ENCODE measurements at places on chromosomes 1 and 21.

DNA sequence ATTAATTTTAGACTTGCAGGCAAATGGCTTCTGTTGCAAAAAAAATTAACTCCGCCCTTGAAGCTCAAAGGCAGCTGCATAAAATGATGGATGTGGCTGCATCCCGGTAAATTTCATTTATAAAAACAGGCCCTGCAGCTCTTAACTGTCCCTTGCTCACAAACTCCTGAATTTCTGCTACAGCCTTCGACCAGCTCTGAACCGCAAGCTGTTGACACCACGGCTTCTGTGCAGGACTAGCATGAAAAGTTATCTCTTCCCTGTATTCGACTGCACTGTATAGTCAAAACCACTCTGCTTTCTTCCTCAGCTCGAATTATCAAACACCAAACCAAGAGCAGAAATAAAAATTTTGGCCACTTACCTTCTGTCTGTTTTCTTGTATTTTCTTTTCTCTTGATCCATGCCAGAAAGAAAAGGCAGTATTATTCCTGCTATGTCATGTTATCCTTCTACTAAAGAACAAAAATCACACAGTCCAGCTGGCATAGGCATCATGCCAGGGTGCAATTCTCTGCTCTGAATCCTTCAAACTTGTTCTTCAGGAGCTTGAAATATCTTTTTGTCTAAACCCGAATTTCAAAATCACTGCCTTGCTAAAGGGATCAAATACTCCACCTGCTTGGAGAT, 195.5 kb upstream of the NCAM2 start:
- DNase-seq: no peak

- no peak for DNase-seq
Measured at GRCh38 chr1:83997631-83998030, 1.3 kb downstream of the TTLL7 start.

DNA sequence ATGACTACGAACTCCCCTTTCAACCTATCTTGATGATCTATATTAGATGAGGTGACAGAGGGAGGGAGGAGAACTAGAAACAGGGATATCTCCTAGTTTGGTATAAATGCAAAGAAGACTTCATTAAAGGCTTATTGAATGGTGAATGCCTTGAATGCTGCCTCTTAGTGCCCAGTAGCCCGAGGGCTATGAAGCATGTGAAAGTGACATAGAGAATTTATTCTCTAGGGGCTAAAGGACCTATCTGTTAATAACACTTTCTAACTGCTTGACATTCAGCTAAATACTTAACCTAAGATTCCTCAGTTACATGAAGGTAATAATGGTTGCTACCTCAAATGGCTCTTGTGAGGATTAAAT, 764.1 kb downstream of the LTN1 start:
- no peak for DNase-seq

DNA sequence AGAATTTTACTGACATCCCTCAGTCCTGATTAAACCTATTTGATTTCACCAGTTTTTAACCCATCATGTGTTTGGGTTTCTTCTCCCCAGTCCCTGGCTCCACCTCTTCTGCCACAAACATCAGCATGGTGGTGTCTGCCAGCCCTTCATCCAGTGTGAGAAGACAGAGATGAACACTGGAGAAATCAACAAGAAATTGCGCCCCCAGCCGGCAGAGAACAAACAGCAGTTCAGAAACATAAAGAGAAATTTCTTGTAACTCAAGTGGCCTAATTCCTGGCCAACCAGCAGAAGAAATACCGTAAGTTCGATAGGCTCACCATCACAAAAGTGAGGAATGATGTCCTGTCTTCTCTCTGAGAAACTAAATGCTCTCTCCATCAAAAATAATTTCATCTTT, 18.3 kb downstream of the S100A11 start:
- no peak for DNase-seq

DNA sequence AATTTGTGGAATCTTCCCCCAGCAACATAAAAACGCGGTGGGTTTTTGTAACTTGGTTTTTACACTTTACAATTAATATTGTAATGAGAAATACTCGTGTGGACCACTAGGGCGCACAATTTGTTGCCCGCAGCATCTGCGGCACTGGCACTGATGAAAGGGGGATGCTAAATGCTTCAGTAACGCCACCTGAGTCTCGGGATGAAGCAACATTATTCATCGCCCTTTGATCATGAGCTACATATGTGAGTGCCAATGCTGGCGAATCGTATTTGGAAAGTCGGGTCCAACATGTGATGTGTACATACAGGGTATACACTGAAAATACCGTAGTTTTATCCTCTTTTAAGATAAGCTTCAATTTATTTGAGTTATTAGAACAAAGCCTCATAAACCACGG, 34.2 kb upstream of the COX20 start:
- peak; percentile 77 for DNase-seq

GRCh38 chr21:28604946-28605537, 387.6 kb downstream of the LTN1 start:
- DNase-seq: no peak

- DNase-seq: no peak
Measured at GRCh38 chr21:22536509-22536908, 1538.3 kb downstream of the NCAM2 start.

DNA sequence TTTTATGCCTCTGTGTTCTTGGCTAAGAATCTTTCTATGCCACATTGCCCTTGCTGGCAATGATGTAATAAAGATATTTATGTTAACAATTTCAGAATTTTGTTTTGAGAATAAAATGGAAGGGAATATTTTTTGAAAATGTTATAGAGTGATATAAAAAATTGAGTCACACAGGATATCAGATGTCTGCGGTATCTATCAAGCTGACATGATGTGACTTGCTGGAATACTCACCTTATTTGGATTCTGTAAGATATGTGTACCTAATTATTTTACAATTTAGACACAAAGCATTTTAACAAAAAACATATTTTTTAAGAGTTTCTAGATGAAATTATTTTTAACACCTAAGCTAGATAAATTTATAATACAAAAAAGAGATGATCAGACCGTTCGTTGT, 660.0 kb upstream of the B3GALT2 start:
- no peak for DNase-seq

DNA sequence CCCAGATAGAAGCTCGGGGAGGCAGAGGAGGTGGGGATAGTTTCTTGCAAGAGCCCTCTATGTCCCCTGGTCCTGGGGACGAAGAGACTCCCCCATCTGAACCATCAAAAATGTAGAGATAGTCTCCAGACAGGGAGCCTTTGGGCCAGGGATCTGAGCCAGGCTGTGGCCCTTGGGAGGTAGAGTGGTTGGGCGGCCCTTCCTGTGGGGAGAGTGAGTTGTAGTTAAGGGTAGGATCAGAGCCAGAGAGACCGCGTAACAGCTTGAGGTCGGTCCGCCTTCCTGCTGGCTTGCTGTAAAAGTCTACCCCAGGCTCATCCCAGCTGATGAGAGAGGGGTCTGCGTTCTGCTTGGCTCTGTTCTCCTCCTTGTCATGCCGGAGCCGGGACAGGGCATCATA, 25.3 kb downstream of the PIK3C2B start:
- no peak for DNase-seq

GRCh38 chr1:41609166-41609883, 124.8 kb upstream of the EDN2 start:
- DNase-seq: no peak

DNA sequence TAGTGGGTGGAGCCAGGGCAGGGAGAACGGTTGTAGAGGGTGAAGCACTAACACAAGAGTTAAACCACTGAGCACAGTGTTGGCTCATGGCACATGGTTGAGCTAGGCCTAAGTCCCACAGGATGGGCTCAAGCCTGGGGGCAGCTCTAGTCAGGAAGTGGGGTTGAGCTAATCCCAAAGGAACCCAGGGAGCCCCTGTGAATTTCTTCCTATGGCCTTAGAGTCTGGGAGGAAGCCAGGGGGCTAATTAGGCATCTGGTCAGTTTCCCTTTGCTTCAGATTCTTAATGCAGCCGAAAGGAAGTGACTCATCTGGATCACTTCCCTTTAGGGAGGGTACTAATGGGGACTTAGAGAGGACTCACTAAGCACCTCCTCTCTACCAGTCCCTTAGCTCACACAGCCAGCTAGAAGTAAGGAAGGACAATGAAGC, 10.1 kb downstream of the CFAP45 start:
- no peak for DNase-seq

- DNase-seq: no peak
Measured at GRCh38 chr1:25062621-25063255, 132.7 kb upstream of the RUNX3 start.

DNA sequence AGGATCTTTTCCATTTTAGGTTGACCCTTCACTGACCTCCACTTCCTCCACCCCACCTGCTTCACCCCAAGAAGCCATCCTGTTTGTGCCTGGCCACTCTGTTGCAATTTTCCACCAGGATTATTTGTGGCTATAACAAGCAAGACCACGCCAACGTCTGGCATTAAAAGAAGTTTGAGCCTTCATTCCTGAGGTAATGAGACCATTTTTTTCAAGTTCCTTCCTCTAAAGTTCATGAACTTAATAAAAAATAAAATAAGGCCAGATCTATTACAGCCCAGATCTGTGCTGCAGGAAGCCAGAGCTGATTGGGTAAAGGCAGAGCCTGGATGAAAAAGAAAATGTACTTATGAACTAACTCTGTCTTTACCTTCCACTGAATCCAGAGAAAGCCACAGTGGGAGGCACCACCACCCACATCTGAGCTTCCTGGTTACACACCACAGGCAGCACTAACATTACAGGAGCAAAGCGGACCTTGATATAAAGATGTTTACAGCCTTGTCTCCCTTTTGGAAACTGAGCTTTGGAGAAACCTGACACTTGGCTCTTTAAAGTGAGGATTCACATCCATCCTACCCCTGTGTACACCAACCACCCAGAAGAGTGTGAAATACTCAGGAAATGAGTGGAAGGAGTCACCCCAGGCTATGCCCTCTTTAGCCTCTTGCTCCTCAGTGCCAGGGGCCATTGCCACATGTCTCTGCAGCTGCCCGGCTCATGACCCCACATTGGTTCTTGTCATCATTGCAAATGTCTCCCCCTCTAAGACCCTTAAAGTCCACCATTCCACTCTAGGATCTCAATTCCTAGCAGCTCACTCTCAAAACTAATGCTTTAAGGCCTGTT, 293.6 kb downstream of the PLPP3 start:
- no peak for DNase-seq

DNA sequence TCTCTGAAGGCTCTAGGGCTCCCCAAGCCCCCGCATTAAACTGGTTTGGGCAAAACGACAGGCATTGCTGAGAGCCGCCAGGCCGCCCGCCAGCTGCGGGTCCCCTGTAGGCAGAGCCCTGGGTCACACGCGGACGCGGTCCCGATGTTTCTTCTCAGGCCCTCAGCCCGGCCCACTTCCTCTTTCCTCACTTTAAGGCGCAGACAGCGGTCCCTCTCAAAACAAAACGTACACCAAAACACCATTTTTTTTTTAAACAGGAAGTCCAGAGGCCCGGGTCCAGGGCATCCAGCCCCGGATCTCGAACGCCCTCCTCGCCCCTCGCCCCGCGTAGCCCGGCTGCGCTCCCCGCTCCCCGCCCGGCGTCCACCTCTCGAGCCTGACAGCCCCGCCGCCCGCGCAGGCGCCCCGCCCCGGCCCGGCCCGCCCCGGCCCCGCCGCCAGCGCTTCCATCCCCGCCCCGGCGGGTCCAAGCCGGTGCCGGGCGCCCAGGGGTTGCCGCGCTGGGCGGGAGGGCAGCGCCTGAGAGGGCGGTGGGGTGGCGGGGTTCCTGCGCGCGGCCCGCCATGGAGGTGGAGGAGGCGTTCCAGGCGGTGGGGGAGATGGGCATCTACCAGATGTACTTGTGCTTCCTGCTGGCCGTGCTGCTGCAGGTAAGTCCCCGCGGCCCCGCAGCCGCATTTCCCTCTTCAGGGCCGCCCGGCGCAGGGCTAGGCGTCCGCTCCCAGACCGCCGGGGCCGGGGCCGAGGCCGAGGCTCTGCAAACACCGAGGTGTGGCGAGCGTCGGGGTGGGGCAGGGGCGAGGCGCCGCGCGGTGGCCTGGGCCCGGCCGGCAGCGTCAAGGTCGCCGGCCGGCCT, at the start of gene SLC22A15:
Gene SLC22A15 (plus strand): TSS at position 452 of the 859 bp plus-strand sequence. CDS start 115 bp downstream, at position 567.
- peak; percentile 40 for DNase-seq

GRCh38 chr1:54241364-54241763, 41.4 kb downstream of the MRPL37 start:
- DNase-seq: no peak

DNA sequence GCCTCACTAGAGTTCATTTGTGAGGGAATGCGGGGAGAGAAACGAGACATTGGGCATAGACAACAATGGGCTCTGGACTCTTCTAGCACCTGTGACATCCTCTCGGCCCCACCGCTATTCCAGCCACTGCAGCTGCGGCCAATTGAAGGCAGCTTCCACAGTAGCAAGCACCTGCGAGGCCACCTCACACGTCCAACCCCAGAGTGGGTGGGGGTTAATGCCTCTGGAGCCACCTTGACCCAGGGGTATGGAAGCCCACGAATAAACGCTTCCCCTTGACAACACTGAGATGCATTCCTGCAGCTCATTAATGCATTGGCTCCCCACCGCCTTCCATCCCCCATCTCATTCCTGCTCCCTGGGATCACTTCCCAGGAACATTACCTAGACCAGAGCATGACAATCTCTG, 104.4 kb downstream of the GLIS1 start:
- no peak for DNase-seq

DNA sequence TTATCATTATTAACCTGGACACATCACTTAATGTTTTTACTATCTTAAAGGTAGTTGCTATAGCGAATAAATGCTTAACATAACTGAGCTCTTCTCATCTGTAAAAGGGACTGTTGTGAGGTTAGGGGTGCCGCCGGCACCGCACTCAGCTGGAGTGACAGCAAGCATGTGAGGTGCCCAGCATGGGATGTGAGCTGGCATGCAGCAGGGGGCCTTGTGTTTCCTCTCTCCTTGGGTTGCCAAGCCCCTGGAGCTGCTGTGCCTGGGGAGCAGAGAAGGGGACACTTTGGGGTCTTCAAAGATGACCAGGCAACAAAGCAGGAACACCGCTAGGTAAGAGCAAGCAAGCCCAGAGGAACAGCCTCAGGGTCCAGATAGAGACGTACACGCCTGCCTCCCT, 2.1 kb upstream of the ZC3H12A start:
- DNase-seq: no peak

- DNase-seq: no peak
Measured at GRCh38 chr1:110576441-110576840, 29.7 kb downstream of the KCNA2 start.

- DNase-seq: no peak
Measured at GRCh38 chr21:44980562-44981489, 41.0 kb downstream of the SLX9 start.

All from T-cell (primary cell).